ENCODE measurements at places on chromosomes 11 and 22.
A peak's percentile ranks its signal among the peaks of the same experiment; 100 is the strongest.

GRCh38 chr11:13831696-13832095 lies 130.8 kb upstream of the SPON1 start:
- DNase-seq: peak; percentile 55

DNA sequence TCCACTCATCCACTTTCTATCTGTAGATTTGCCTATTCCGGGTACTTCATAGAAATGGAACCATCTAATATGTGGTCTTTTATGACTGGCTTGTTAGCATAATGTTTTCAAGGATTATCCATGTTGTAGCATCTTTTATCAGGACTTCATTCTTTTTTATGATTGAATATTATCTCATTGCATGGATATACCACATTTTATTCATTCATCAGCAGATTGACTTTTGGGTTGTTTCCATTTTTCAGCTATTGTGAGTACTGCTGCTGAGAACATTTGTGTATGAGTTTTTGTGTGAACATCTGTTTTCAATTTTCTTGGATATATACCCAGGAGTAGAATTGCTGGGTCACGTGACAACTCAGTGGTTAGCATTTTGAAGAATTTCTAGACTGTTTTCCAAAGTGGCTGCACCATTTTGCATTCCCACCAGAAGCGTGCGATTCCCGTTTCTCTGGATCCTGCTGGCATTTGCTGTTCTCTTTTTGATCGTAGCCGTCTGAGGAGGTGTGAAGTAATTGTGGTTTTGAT lies 8.9 kb downstream of the DERL3 start:
- DNase-seq: no peak

GRCh38 chr11:2195756-2196088 lies 24.1 kb upstream of the TH start:
- DNase-seq: no peak

GRCh38 chr11:109306322-109306721 lies 115.7 kb upstream of the C11orf87 start:
- no peak for DNase-seq

DNA sequence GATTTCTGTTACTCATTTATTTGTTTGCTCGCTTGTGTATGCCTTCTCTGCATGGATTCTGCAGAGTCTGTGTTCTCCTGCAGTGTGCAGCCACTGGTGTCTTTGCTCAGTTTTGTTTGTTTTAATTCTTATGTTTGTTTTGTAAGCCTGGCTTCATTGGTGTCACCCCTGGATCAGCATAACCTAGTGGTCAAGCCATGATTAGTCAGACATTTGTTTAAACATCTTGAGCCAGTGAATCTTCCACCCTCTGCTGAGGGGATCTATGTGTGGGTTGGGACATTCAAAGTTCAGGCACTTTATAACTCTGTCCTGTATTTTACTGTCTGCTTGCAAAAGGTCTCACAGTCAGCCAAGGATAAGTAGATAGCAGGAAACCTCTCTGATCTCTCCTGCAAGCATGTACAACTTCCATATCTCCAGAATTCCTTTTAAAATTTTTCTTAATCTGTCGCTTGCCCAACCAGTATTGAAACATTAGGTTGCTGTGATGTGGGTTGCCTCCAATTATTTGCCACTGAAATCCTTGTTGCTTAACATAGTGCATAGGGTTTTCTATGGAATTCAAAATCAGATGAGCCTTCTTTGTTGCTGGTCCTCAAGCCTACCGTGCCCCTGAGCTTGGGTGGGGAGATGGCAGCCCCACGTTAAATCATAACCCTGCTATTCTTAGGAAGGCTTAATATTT lies 86.8 kb downstream of the KCNQ1OT1 start:
- no peak for DNase-seq

DNA sequence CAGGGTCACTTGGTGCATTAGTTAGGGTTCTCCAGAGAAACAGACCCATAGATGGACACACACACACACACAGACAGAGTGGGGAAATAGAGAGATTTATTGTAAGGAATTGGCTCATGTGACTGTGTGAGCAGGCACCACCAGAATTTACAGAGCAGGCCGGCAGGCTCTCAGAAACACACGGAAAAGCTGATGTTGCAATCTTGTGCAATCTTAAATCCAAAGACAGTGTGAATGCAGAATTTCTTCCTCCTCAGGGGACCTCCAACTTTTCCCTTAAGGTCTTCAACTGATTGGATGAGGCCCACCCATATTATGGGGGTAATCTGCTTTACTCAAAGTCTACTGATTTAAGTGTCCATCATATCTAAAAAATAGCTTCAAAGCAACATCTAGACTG lies 49.8 kb downstream of the APIP start:
- DNase-seq: no peak

DNA sequence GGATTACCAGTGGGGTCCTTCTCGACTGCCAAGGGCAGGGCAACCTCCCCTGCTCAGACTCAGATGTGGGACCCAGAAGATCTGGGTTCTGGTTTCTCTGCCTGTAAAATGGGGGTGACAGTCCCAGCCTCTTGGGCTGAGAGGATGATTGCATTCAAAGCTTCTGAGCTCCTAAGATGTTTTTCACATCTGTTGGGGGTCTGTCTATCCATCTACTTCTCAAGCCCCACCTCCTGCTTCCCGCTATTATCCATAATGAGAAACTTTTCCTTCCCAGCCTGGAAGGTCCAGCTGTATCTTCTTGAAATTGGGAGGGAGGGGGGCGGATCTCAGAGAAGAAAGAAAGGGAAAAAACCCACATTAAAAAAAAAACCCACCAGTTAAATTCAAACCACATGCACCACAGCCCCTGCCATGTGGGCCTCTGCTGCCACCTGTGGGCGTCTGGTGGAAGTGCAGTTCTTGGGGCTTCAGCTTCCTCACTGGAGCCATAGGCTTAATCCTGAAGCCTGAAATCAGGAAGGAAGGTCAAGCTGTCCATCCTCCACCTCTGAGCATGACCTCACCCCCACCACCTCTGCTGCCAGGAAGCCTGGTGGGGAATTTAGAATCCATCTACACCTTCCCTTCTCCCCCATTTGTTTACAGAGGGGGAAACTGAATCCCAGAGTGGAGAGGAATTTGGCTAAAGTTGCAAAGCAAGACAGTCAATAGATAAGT lies 27.3 kb downstream of the ARHGEF17 start:
- peak; percentile 91 for DNase-seq

DNA sequence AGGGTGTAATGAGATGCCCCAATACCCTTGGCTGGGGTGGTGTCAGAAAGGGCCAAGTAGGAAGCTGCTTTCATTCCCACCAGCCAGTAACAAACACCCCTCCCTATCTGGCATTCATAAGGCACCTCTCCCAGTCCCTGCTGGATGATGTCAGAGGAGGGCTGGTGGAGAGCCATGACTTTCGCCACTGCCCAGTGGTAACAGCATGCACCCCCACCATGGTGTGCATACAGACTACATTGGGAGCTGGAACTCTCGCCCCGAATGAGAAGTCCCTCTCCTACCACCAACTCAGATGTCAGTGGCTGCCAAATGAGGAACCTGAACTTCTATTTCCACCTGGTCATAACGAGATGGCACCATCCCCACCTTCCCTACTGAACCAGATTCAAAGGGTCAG lies 73.3 kb downstream of the SGSM3 start:
- DNase-seq: no peak

DNA sequence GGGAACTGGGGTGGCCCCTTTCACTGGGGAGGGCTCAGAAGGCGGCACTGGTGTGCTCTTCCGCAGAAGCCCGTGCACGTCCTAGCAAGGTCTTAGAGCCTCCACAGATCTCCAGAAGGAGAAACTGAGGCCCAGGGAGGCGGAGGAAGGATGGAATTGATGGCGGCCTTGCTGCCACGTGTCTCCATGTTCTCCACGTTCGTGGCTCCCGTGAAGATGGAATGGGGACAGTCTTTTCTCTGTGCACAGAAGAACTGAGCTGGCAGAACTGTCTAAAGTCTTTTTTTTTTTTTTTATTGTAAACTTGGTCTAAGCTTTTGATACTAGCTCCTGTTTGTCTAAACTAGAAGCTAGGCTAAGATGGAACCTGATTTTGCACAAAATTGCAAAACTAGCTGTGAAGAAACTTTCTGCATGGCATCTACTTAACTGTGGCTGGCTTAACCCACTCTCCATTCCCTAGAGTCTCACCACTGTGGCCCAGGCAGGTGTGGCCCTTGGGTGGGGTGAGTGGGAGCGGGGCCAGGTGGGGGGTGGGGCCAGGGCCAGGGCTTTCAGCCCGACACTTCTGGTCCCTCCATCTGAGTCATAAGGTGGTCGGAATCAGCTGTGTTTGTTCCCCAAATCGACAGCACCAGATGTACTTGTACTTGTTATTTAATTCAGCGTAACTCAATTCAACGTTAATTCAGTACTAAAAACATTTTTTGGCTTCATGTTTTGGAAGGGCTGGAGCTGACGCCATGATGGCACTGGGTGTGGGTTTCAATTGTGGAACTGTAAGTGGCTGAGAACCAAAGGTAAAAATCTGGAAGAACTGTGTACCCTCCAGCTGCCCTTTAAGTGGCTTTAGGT lies 120.7 kb downstream of the MPPED1 start:
- peak; percentile 64 for DNase-seq

DNA sequence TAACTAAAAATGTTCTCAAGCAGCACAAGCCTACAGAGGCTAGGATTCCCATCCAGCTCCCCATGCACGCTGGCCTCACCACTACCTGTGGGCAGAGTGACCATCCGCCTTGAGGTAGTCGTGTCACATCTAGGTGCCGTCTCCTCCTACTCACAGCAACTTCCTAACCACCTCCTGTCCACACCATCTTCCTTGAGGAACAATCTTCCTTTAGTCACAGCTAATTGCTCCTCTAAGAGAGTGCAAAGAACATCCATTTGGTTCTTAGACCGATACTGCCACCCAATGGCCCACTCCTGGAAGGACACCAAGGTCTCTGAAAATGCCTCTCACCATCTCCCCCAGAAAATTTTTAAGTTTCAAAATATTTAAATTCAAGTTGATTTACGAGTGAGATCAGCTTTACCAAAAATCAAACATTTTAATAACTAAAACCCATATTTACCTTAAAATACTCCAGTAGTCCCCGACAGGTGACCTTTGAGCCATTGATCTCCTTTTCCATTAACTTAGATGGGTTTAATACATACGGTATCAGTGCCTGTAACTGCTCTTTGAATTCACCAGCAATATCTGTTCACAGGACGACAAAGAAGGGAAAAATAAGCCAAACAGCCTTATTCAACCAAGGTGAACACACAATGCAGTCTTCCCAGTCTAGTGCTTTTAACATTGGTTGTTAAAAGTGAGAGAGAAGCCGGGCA lies 21.7 kb upstream of the PLAAT3 start:
- peak; percentile 66 for DNase-seq

DNA sequence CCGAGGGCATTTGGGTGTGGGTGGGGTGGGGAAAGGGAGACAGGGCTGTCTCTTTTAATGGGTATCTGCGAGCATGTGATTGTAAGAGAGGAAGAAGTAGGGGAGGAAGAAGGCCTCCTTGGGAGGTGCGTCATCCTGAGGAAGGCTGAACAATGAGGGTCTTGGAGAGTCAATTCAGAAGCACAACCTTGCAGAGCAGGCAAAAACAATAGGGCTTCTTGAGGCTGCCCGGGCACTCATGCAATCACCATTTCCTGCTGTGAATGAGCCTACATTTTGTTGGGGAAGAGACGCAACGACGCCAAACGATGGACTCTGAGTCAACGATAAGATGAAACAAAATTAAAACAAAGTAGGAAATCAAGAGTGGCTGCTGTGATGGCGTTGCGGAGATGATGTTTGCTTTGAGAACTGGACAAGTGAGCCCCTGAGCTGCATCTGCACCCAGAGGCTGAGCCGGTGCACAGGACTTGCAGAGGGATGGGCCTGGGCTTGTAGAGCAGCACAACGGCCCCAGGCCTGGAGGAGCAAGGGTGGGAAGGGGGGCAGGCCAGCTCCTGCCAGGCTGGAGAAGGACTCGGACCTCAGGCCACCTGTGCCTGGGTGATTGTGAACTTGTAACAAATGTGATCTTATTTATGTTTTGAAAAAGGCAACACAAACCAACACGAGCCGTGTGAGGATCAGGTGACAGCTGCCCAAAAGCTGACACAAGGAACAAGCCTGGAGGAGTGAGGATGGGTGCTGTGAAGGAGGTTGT lies 92.3 kb upstream of the B3GAT1 start:
- DNase-seq: peak; percentile 85

GRCh38 chr11:96235751-96236150 lies 107.2 kb downstream of the MAML2 start:
- DNase-seq: no peak

DNA sequence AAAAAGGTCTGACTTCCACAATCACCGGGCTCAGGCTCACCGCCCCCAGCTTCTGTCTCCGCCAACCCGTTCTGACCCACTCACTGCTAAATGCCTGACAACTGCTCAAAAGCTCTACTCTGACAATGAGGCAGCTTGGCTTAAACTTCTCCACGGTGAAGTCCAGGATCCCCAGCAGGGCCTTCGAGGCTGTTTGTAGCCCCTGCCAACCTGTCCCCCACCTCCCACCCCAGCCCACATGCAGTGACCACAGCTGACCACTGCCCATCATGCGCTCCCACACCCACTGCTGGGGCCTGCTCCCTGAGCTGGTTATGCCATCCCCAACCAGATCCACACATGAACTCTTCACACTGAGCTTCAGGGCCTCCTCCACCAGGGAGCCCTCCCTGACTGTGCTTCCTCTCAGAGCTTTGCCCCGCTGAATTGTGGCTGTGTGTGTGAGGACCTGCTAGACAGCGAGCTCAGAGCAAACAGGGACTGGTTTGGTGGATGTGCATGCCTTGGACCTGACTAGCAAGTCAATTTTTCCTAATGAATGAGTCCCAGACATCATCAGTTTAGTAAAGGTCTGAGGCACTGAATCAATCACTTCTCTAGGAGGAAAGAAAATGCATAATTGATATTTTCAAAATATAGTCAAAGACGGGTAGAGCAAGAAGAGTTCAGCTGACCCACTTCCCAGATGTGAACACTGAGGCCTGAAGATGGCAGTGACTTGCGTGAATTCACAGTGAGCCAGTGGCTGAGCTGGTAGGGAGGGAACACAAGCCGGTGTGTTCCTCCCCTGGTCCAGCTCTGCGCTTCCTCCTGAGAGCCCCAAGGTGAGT lies 7.7 kb downstream of the LRRC32 start:
- DNase-seq: no peak

GRCh38 chr11:15913261-15913660 lies 443.1 kb downstream of the SOX6 start:
- no peak for DNase-seq

GRCh38 chr11:132718711-132719671 lies 813.3 kb downstream of the OPCML start:
- DNase-seq: no peak

DNA sequence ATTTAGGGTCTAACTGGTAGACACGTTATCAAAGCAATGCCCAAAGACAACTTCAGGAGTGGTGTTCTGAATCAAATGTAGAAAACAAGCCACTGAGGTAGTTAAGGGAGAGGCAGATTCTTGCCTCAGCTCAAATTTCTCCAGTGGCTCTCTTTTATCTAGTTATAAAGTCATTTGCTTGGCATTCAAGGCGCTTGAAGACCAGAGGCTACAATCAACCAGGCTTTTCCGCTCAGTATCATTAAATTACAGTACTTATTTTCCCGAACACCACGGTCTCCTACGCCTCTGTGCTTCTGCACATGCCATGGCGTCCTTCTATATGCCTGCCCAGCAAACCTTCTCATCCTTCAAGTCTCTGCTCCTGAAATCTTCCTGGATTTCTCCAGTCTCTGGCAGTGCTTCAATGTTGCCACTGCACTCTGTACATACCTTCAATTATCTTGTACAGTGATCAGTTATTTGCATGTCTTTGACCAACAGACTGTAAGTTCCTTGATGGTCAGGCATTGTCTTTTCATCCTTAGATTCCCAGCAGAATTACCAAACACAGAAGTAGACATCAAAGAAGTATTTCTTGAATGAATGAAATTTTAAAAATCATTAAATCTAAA lies 1.4 kb downstream of the POGLUT3 start:
- no peak for DNase-seq

- no peak for DNase-seq
Measured at GRCh38 chr22:42830161-42830560, 26.9 kb downstream of the ARFGAP3 start.

- DNase-seq: no peak
Measured at GRCh38 chr11:67408437-67409200, 4.7 kb downstream of the TBC1D10C start.
